ENCODE measurements at places on chromosomes 12 and 14. TPM values are rescaled to one million over a fixed set of nuclear protein-coding genes. Genes with fewer than 3 reads are reported as not detected.

ARMH4 gene
- polyA plus RNA-seq, result 0.54 TPM

NOC4L gene
- 22.7 TPM for polyA plus RNA-seq

CLBA1 gene
- 6.5 TPM for polyA plus RNA-seq

GALNT9 gene
- polyA plus RNA-seq, result not detected

TSPAN9 gene
- polyA plus RNA-seq, result 9.2 TPM

DNAJC22 gene
- 0.02 TPM for polyA plus RNA-seq

LRCOL1 gene
- polyA plus RNA-seq, result not detected

LBHD2 gene
- polyA plus RNA-seq, result not detected

TMEM132C gene
- 0.65 TPM for polyA plus RNA-seq

CAPS2 gene
- 1.6 TPM for polyA plus RNA-seq

PLBD1 gene
- polyA plus RNA-seq, result 38.7 TPM

SLC22A17 gene
- polyA plus RNA-seq, result 4.7 TPM

KRT75 gene
- polyA plus RNA-seq, result 0.19 TPM

RIMBP2 gene
- polyA plus RNA-seq, result 0.69 TPM

GRIP1 gene
- polyA plus RNA-seq, result 2.4 TPM

STXBP6 gene
- polyA plus RNA-seq, result 2.2 TPM

A2ML1 gene
- polyA plus RNA-seq, result 614 TPM

RD3L gene
- not detected for polyA plus RNA-seq

DLST gene
- 56.5 TPM for polyA plus RNA-seq

E2F7 gene
- polyA plus RNA-seq, result 1.1 TPM

TPH2 gene
- not detected for polyA plus RNA-seq

NOVA1 gene
- polyA plus RNA-seq, result 1.4 TPM

KCNA5 gene
- polyA plus RNA-seq, result 0.71 TPM

NTF3 gene
- 2.3 TPM for polyA plus RNA-seq

TEDC1 gene
- polyA plus RNA-seq, result 17.6 TPM

LRTM2 gene
- not detected for polyA plus RNA-seq

Data from esophagus (tissue), 2 donors.